ENCODE measurements at places on chromosomes 3 and 15.

DNA sequence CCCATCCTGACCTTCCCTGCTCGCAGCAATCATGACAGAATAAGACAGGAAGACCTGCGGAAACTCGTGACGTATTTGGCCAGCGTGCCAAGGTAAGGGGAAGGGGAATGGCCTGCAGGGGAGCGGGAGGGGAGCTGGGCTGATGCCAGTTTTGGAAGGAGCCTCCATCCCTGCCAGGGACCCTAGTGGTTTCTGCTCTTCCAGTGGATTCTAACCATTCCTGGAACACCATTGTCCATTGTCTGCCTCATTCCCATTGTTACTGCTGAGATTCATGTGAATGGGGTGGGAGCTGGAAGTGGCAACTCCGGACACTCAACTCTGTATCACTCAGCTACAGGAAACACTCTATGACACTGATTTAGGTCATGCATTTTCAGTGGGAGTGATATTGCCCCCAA, 242.9 kb upstream of the ROPN1 start:
- DNase-seq = no peak

GRCh38 chr3:45355351-45355750, 33.0 kb upstream of the LARS2 start:
- no peak for DNase-seq

DNA sequence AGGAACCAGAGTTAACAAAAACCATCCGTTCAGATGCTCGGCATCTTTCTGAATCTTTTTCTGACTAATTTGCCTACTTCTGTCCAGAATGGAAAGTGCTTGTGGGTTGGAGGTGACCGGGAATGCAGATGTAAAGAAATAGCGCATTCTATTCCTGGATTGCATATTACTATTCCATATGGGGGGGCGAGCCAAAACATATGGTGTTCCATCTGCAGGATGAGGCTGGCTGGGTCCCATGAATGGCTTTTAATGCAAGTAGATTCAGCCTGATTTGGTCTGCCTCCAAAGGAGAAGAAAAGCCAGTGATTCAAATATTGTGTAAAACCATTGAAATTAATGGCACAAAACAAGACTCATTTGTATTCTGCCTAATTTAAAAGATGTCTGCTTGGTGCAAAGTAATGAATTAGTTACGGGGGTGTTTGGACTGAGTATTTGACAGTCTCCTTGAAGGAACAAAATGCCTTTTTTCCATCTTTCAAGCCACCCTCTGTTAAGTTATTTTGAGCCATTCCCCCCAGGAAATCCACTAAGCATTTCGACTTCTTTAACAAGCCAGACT, 99.0 kb downstream of the ST8SIA2 start:
- no peak for DNase-seq

- DNase-seq = no peak
Observed at GRCh38 chr3:151925876-151926275, 52.4 kb downstream of the SUCNR1 start.

DNA sequence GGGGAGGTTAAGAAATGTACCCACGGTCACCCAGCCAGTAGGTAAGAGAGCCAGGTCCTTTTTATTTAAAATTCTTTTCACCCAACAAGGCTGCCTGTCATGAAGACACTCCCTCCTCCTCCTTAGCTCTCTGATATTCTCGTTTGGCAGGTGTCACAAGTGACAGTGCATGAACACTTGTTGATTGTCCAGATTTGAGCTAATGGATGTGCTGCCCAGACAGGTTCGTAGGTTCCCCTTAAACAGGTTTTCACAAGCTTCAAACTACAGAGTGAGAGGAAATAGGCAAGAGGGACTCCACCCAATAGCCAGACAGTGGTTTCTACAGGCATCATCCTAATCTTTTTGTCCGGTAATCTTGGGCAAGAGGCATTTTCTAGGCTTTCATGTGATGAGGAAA, 32.2 kb downstream of the ATP13A4 start:
- no peak for DNase-seq

GRCh38 chr15:88139936-88140335, 116.6 kb downstream of the NTRK3 start:
- DNase-seq = no peak

- DNase-seq = no peak
Observed at GRCh38 chr3:131705558-131706051, 202.8 kb upstream of the MRPL3 start.

DNA sequence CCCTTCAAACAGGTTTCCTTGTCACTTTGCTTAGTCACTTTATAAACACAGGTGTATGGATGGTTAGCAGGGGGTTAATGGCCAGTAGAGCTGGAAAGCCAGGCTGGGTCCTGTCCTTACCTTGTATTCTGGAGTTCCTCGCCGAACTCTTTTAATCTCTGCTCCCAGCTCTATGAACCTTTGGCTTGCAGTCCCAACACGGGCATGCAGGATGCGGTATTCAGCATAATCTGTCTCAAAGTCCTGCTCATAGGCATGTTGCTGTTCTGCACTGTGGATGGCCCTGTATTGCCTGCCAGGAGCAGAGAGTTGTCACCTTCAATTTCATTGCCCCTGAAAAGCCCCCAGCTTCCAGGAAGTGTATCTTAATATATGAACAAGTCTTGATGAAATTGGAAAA, 2.7 kb downstream of the ELL3 start:
- DNase-seq = no peak

- DNase-seq = peak; percentile 37
Observed at GRCh38 chr3:45760878-45761711, 35.2 kb downstream of the SLC6A20 start.

DNA sequence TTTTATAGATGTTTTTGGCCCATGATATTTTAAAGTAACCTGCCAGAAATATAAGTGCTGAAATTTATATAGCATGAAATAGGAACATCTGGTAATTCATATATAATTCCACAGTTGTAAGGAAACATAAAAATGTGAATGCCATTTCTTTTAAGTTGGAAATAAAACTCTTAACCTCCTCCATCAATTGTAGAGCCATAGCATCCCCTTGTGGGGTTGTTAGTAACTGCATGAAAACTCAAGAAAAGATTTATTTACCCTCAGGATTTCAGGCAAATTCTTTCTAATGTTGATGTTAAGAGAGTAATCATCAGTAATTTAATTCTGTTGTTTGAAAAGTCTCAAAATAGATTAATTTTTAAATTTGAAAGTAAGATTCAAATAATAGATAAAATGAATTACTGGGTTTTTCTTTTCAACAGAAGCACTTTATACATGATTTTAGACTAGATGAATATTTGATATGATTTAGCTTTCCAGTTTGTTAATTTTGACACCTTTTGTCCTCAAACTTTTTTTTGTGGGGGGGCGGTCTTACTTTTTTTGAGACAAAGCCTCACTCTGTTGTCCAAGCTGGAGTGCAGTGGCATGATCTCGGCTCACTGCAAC, 74.7 kb downstream of the RASA2 start:
- peak; percentile 73 for DNase-seq

DNA sequence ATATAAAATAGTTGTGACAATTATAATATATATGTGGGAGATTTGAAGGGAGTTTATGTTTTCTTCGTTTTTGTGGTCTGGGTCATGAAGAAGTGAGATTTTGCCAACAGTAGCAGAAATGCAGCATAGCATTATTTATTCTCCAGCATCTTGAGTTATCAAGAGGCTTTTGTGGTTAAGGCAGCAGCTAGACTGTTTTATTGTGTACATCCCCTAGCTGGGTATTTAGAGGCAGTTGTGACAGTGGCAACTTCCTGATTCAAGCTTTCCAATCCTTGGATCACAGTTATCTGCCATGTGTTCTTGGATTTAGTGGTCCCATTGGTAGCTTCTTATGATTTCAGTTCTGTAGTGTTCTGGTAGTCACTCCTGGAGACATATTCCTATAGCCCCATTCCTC, 29.0 kb downstream of the ARIH1 start:
- peak; percentile 8 for DNase-seq

GRCh38 chr15:70669966-70670658, 93.2 kb downstream of the UACA start:
- DNase-seq = no peak

DNA sequence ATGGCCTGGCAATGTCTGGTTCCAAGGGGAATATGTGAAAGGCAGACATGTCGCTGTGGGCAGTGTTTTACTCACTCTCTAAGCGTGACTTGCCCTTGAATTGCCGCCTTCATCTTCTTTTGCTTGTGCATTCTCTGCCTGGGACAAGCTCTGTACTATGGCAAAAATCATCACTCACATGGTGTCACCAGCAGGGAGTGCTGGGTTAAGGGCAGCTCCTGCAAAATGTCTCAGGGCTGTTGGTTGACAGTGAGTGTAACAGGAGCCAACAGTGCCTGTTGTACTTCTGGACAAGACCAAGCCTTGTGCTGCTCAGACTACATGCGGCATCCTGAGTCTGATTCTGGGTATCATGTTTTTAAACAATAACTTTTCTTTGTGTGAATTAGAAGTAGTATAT, 45.3 kb upstream of the KY start:
- DNase-seq = no peak

DNA sequence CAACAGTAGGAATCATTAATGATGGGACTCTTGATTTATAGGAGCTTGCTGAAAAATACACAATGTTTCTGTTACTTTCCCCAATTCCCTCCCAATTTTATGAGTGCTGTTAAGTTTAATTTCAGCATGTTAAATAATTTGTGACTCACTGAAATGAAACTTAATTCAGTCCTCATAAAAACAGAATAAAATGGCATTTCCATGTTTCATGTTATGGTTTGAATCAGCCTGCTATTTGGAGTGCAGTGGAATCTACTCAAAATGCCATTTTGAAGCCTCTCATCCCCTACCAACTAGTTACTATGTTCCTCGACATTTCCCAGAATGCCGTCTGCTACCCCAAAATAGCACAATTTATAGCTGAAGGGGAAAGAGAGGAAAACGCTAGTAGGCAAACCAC, 237.5 kb downstream of the ADAMTS17 start:
- no peak for DNase-seq

DNA sequence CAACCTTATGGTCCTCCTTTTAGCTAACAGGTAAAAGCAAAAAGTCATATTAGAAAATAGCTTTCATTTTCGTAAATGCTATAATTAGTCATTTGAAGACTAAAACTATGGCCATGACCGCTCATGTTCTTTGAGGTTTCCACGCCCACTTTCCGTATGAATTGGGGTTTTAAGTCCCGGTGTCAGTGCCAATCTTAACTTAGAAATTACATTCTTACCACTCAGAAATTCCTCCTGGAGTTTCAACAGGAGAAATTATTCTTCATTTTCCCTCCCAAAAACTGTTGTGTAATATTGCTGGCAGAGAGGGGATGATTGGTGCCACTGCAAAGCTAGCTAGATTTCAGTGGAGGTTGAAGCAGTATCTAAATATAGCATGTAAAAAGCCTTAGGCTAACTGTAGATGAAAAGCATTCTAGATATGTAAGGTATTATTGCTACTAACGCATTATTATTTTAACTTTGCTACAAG, 71.0 kb upstream of the MDFIC2 start:
- DNase-seq = no peak

DNA sequence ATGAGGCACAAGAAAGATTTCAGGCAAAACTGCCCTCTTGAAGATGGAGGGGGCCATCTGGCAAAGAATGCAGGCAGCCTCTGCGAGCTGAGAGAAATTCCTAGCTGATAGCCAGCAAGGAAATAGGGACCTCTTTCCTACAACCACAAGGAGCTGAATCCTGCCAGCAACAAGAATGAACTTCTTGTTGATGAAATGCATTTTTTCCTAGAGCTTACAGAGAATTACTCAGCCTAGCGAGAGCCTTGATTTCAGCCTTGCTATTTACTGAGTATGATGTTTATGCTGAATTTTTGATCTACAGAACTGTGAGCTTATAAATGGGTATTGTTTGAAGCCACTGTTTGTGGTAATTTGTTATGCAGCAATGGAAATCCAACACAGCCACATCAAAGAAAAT, 148.5 kb upstream of the NAALADL2 start:
- DNase-seq = no peak

Data from CD4-positive, alpha-beta T cell treated with Interleukin-4 for 4 hours (primary cell).